Upper lobe of left lung (tissue), 6 donors: ENCODE measurements at places on chromosomes 13 and 19. TPM values are rescaled to one million over a fixed set of nuclear protein-coding genes. Genes with fewer than 3 reads are reported as not detected.

DNA sequence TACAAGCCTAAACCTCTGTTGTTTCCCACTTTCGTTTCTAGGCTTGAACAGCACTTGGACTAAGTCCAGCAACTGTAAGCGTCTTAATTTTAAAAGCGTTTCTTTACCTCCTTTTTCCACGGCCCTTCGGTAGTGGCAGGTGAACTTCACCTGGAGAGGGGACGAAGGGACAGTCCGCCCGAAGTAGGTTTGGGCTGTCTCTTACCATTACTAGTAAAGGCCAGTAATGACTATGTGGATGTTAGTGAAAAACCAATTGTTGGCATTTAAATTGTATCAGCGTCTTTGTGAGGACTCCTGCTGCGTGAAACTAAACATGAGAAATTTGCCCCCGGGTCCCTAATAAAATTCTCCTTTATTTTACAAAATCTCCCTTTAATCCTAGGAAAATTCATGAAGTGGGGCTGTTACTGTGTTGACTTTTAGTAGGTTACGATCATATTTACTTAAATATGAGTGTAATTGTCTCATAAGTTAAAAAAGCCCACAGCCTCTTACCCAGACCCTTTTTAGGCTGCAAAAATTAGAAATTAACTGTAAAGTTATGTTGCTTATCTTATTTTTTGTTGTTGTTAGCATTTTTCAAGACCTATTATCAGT, 983 bp downstream of the ITM2B start:
- H3K36me3 ChIP-seq, result no peaks in the 10 kb centered on the region
- H3K27me3 ChIP-seq, result no peaks in the 10 kb centered on the region
- peak overlapping the region; percentile 100 for H3K27ac ChIP-seq
- DNase-seq, result no peak

GRCh38 chr19:41025871-41026270, 34.8 kb downstream of the CYP2B6 start:
- no peak overlapping the region for H3K4me3 ChIP-seq
- no peaks in the 10 kb centered on the region for H3K27me3 ChIP-seq
- H3K27ac ChIP-seq, result no peak overlapping the region
- no peaks in the 10 kb centered on the region for H3K36me3 ChIP-seq

CNMD gene
- total RNA-seq, result not detected

GRCh38 chr19:11505032-11505503, 571 bp downstream of the ZNF653 start:
- peak; percentile 98 for DNase-seq
- H3K4me1 ChIP-seq, result peaks cover 10% of the 10 kb centered on the region
- no peaks in the 10 kb centered on the region for H3K27me3 ChIP-seq
- peak overlapping the region; percentile 93 for H3K27ac ChIP-seq
- H3K4me3 ChIP-seq, result peak overlapping the region; percentile 89
- H3K36me3 ChIP-seq, result no peaks in the 10 kb centered on the region

DNA sequence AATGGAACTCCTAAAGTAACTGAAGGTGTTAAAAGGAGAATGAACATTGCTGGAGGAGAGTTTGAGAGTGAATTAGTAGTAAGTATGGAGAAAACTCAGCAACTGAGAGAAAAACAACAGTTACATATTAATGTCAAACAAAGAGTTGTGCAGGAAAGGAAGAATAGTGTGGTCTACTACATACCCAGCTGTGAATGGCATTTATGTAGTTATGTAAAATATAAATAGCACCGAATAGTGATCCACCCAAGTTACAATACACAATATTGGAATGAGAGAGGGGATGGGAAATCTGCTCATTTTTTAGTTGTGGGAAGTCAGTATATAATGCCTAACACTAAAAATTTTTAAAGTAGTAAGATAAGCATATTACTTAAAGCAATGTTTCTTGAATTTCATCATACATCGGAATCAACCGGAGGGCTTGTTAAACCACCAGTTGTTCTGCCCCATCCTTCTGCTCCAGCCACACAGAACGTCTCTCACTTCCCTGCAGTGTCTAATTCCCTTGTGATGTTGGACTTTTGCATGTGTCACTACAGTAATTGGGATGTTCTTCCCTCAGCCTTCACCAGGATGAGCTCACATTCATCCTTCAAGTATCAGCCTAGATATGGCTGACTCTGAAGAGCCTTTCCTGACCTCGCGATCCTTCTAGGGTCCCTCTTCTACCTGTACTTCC, 11.5 kb downstream of the CCDC70 start:
- H3K27ac ChIP-seq, result no peak overlapping the region
- H3K36me3 ChIP-seq, result no peaks in the 10 kb centered on the region
- no peaks in the 10 kb centered on the region for H3K27me3 ChIP-seq

DNA sequence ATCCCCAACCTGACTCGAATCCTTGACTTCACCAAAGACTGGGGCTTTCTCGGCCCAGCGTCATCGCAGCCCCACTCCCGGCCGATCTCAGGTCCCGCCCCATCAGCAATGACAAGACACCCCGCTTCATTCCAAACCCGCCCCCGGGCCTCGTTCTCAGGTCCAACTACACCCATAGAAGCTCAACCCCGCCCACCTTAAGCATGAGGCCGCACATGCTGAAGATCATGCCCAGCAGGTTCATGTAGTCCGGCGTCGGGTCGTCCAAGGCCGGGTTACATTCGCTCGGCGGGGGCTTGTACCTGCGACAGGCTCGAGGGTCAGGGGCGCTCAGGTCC, 2.3 kb downstream of the WDR83 start:
- H3K4me1 ChIP-seq, result peaks cover 66% of the 10 kb centered on the region
- DNase-seq, result no peak
- peak overlapping the region; percentile 97 for H3K27ac ChIP-seq
- peaks cover 9% of the 10 kb centered on the region for H3K36me3 ChIP-seq

- no peaks in the 10 kb centered on the region for H3K4me1 ChIP-seq
- no peak overlapping the region for H3K27ac ChIP-seq
- no peak for DNase-seq
Observed at GRCh38 chr19:8899356-8899755, 67.2 kb downstream of the MBD3L1 start.

SIGLEC5 gene
- 9.3 TPM for total RNA-seq

GNG7 gene
- total RNA-seq, result 3.5 TPM

DNA sequence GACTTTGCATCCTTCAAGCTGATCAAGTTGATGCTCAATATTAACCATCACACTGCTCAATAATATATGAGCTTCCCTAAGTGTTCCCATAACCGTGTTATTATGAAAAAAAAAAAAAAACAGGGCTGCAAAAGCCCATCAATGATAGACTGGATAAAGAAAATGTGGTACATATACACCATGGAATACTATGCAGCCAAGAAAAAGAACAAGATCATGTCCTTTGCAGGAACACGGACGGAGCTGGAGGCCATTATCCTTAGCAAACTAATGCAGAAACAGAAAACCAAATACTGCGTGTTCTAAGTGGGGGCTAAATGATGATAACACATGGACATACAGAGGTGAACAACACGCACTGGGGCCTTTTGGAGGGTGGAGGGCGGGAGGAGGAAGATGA, 58.3 kb downstream of the CACNA1A start:
- no peaks in the 10 kb centered on the region for H3K4me1 ChIP-seq
- no peak overlapping the region for H3K27ac ChIP-seq
- no peak for DNase-seq
- H3K27me3 ChIP-seq, result no peaks in the 10 kb centered on the region

RDH8 gene
- total RNA-seq, result not detected
